ENCODE measurements at places on chromosomes 2 and 18.

- H3K4me3 ChIP-seq = no peak overlapping the region
- DNase-seq = no peak
- no peaks in the 10 kb centered on the region for H3K36me3 ChIP-seq
- H3K4me1 ChIP-seq = no peaks in the 10 kb centered on the region
Observed at GRCh38 chr2:152303951-152304350, 31.0 kb upstream of the FMNL2 start.

DNA sequence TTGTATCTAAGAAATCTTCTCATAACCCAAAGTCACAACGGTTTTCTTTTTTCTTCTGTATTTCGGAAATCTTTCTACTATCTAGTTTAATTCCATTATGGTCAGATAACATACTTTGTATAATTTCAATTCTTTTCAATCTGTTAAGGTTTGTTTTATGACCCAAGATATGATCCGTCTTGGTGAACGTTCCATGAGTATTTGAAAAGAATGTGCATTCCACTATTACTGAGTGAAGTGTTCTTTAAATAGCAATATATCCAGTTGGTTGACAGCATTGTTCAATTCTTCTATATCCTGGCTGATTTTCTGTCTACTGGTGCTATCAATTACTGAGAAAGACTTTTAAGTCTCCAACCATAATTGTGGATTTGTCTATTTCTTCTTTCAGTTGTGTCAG is 414.5 kb downstream of the TNS1 start:
- no peaks in the 10 kb centered on the region for H3K4me1 ChIP-seq
- H3K4me3 ChIP-seq = no peak overlapping the region
- H3K27me3 ChIP-seq = peaks cover 4% of the 10 kb centered on the region
- H3K36me3 ChIP-seq = peaks cover 4% of the 10 kb centered on the region

- no peak for DNase-seq
- H3K4me3 ChIP-seq = no peak overlapping the region
- no peaks in the 10 kb centered on the region for H3K4me1 ChIP-seq
- no peak overlapping the region for H3K27ac ChIP-seq
Observed at GRCh38 chr2:175854665-175855064, 147.4 kb downstream of the LNPK start.

- H3K27ac ChIP-seq = no peak overlapping the region
- H3K4me3 ChIP-seq = no peak overlapping the region
- no peaks in the 10 kb centered on the region for H3K36me3 ChIP-seq
- H3K4me1 ChIP-seq = peaks cover 2% of the 10 kb centered on the region
- peaks cover 21% of the 10 kb centered on the region for H3K27me3 ChIP-seq
Observed at GRCh38 chr2:69177785-69178636, 165.0 kb downstream of the ANTXR1 start.

GRCh38 chr2:162422894-162423293 is 79.0 kb downstream of the GCA start:
- no peaks in the 10 kb centered on the region for H3K36me3 ChIP-seq
- DNase-seq = no peak
- no peak overlapping the region for H3K27ac ChIP-seq

- no peak for DNase-seq
- H3K4me3 ChIP-seq = no peak overlapping the region
- H3K27me3 ChIP-seq = no peaks in the 10 kb centered on the region
- H3K27ac ChIP-seq = no peak overlapping the region
- H3K4me1 ChIP-seq = no peaks in the 10 kb centered on the region
- no peaks in the 10 kb centered on the region for H3K36me3 ChIP-seq
Observed at GRCh38 chr2:16080071-16080470, 139.7 kb downstream of the MYCN start.

DNA sequence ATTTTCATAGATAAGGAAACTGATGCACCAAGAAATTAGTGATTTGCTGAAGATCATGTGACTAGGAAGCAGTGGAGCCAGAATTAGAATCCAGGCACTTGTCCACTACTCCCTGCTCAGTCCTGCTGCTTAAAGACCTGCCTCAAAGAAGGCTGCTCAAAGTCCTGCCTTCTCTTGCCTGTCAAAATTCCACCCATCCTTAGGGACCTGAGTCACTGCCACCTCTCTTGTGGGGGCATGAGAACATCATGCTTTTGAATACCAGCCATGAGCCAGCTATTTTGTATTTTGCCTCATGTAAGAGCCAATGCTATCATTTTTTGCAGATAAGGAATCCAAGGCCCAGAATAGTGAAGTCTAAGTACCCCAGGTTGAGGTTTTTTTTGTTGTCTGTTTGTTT is 47.1 kb downstream of the DDX1 start:
- H3K36me3 ChIP-seq = peaks cover 12% of the 10 kb centered on the region
- no peaks in the 10 kb centered on the region for H3K27me3 ChIP-seq
- H3K4me3 ChIP-seq = no peak overlapping the region
- H3K4me1 ChIP-seq = peaks cover 6% of the 10 kb centered on the region

- peaks cover 3% of the 10 kb centered on the region for H3K4me1 ChIP-seq
- no peak overlapping the region for H3K4me3 ChIP-seq
- H3K36me3 ChIP-seq = no peaks in the 10 kb centered on the region
- DNase-seq = no peak
Observed at GRCh38 chr18:59114160-59114559, 25.5 kb upstream of the SEC11C start.

DNA sequence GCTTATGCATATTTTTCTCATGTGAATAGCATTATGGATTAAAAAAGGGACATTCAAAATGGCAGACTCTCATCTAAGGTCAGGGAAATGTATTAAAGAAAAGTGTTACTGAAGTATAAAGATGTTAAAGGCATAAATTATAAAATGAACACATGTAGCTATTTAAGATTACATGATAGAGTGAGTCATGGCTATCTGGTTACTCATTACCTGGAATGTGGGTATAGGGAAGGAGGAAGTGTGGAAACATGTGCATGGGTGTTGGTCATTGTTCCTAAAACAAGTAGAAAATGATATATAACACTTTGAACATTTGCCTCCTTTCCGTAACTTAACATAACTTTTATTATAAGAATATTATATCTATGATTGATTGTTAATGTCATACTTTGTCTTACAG is 66.4 kb downstream of the MYO1B start:
- H3K4me3 ChIP-seq = no peak overlapping the region
- no peak for DNase-seq
- no peaks in the 10 kb centered on the region for H3K36me3 ChIP-seq
- H3K27ac ChIP-seq = no peak overlapping the region
- no peaks in the 10 kb centered on the region for H3K4me1 ChIP-seq
- H3K27me3 ChIP-seq = no peaks in the 10 kb centered on the region

- peak; percentile 54 for DNase-seq
- no peaks in the 10 kb centered on the region for H3K27me3 ChIP-seq
- peaks cover 12% of the 10 kb centered on the region for H3K36me3 ChIP-seq
- peak overlapping the region; percentile 73 for H3K4me3 ChIP-seq
Observed at GRCh38 chr2:98730053-98730706, 752 bp downstream of the MGAT4A start.

DNA sequence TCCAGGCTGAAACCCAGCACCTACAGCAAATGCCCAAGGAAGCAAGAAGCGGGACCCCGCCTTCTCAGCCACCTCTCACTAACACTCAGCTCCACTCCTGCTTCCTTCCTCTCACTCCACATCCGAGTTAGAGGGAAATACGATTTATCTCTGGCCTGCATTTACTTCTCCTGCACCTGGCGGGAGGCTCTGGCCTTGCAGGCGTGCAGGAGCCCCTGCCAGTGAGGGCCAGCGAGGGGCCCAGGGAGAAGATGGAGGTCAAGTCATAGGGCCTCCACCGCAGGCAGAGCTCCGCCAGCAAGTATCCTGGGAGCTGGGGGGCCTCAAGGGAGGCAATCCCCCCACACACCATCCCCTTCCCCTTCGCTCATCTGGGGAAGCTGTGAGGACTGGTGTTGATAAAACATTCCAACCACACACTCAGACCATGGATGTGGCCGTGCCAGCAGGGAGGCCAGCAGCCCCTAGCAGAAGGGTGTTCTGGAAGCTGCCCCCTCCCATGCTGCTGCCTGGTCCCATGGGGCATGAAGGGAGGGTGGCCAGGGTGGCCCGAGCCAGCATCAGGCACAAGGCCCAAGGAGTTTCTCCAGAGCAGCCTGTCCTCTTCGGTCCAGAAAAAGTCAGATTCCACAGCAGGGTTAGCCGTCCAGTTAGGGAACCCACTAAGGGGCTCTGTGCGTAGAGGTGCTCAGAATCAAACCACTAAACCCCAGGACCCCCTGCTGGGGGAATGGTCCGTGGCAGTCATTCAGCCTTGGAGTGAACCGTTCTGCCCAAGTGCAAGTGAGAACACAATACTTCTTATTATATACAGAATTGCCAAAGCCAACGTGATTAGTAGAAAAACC is 91.2 kb downstream of the HDAC4 start:
- H3K4me3 ChIP-seq = no peak overlapping the region
- H3K27ac ChIP-seq = no peak overlapping the region

DNA sequence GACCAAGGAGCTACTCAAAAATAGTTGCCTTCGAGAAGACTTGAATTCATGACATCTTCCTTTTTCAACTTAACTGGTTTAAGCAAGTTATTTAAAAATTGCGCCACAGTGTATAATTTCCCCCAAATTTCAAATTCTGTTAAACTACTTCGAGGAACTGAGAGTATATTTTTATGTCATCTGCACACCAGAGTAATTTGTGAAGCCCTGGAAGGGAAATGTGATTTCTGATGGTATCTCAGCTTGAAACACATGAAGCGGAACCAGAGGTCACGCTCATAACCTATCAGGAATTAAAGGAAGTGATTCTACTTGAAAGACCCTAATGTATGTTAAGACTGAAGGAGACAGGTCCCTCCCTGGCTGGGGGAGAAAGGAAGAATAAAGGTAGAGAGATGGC is 33.9 kb upstream of the DARS1 start:
- H3K4me3 ChIP-seq = no peak overlapping the region
- peaks cover 8% of the 10 kb centered on the region for H3K4me1 ChIP-seq
- no peak overlapping the region for H3K27ac ChIP-seq
- no peak for DNase-seq
- H3K27me3 ChIP-seq = no peaks in the 10 kb centered on the region

DNA sequence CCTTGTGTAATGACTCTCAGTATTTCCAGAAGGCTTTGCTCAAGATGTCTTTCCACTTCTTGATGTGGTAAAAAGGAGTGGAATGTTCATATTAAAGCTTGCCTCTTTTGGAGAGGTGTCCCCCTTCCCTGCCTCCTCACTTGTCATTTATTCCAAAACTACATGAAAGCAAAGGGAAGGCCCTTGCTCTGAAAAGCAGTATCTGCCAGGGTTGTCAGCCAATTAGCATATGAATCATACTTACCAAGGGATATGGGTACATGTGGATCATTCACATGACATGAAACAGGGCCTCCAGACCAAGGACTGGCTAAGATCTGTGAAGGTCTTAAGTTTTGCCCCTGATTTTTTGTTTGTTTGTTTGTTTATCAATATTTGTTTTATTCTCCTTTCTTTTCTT is 31.3 kb downstream of the ANXA4 start:
- H3K27ac ChIP-seq = no peak overlapping the region
- no peak overlapping the region for H3K4me3 ChIP-seq
- H3K27me3 ChIP-seq = no peaks in the 10 kb centered on the region
- H3K36me3 ChIP-seq = no peaks in the 10 kb centered on the region
- H3K4me1 ChIP-seq = peaks cover 29% of the 10 kb centered on the region

GRCh38 chr2:127560201-127560930 is 24.9 kb downstream of the MYO7B start:
- H3K27me3 ChIP-seq = peaks cover 11% of the 10 kb centered on the region
- peaks cover 6% of the 10 kb centered on the region for H3K4me1 ChIP-seq
- no peak overlapping the region for H3K4me3 ChIP-seq
- no peak overlapping the region for H3K27ac ChIP-seq

- no peak overlapping the region for H3K27ac ChIP-seq
- no peaks in the 10 kb centered on the region for H3K36me3 ChIP-seq
- H3K4me1 ChIP-seq = no peaks in the 10 kb centered on the region
- no peaks in the 10 kb centered on the region for H3K27me3 ChIP-seq
- DNase-seq = no peak
- no peak overlapping the region for H3K4me3 ChIP-seq
Observed at GRCh38 chr2:13666582-13667414, 950.1 kb downstream of the TRIB2 start.

- no peak overlapping the region for H3K27ac ChIP-seq
- peaks cover 7% of the 10 kb centered on the region for H3K27me3 ChIP-seq
- H3K4me1 ChIP-seq = peaks cover 12% of the 10 kb centered on the region
- peak; percentile 7 for DNase-seq
- H3K4me3 ChIP-seq = peak overlapping the region; percentile 70
- no peaks in the 10 kb centered on the region for H3K36me3 ChIP-seq
Observed at GRCh38 chr2:121974897-121975661, 219.6 kb downstream of the TSN start.

- no peak for DNase-seq
- no peaks in the 10 kb centered on the region for H3K36me3 ChIP-seq
- H3K4me3 ChIP-seq = no peak overlapping the region
- H3K27ac ChIP-seq = no peak overlapping the region
- H3K27me3 ChIP-seq = no peaks in the 10 kb centered on the region
Observed at GRCh38 chr18:6821356-6821755, 91.8 kb downstream of the ARHGAP28 start.
